EL (cell line): ENCODE measurements at places on chromosomes 11 and 22.

- DNase-seq: no peak
These were observed 204.8 kb downstream of the SWAP70 start for GRCh38 chr11:9868641-9869040.

- DNase-seq: no peak
These were observed 22.7 kb upstream of the XBP1 start for GRCh38 chr22:28822930-28823551.

- DNase-seq: no peak
These were observed 429 bp downstream of the PGGHG start for GRCh38 chr11:289398-289711.

GRCh38 chr11:42589286-42589685 lies 722.5 kb upstream of the API5 start:
- no peak for DNase-seq

DNA sequence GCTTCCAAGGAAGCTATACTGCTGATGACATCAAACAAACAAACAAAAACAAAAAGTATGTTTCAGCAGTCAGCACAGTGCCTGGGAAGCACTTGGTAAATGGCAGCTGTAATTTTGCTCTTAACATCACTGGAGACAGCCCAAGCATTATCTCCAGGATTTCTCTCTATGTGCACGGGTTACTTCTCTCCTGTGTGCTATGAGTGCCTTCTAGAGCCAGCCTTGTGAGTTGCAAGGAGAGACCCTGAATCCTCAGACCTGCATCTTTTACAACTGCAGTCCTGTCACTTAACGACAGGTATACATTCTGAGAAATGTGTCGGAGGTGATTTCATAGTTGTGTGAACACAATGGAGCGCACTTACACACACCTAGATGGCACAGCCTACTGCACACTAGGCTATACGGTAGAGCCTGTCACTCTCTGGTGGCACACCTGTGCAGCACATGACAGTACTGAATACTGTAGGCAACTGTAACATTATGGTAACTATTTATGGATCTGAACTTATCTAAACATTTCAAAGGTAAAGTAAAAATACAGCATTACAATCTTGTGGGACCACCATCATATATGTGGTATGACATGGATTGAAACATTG lies 662.5 kb upstream of the B3GAT1 start:
- DNase-seq: no peak
